Gastroesophageal sphincter (tissue), 4 donors: ENCODE measurements at places on chromosomes 3 and 15. TPM values are rescaled to one million over a fixed set of nuclear protein-coding genes. Genes with fewer than 3 reads are reported as not detected.

Gene GPR62
- not detected for total RNA-seq

Gene CLDN11
- 7.7 TPM for total RNA-seq

Gene ISLR
- 68.7 TPM for total RNA-seq

Gene LIPH
- total RNA-seq, result 0.31 TPM

Gene RARB
- total RNA-seq, result 45.8 TPM

Gene KLHL40
- not detected for total RNA-seq

Gene ZMAT3
- 28.8 TPM for total RNA-seq

Gene EEF1AKMT4
- 1.4 TPM for total RNA-seq

Gene NTRK3
- total RNA-seq, result 4.3 TPM

Gene GPR156
- total RNA-seq, result 0.17 TPM

Gene PLD1
- 12.4 TPM for total RNA-seq
